Fibroblast of upper back skin (primary cell): ENCODE measurements at places on chromosomes 12 and 14.

DNA sequence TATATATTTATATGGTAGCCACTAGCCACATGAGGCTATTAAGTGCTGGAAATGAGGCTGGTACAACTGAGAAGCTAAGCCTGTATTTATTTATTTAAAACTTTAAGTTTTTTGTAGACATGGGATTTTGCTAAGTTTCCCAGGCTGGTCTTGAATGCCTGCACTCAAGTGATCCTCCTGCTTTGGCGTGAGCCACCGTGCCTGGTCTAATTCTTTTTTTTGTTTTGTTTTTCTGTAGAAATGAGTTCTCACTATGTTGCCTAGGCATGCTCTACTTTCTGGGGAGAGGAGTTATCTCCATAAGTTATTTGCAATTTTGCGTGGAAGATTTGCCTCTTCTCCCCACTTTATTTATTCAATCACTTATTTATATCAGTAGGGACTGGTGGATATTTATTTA, 4.8 kb upstream of the SNRNP35 start:
- DNase-seq, result no peak

DNA sequence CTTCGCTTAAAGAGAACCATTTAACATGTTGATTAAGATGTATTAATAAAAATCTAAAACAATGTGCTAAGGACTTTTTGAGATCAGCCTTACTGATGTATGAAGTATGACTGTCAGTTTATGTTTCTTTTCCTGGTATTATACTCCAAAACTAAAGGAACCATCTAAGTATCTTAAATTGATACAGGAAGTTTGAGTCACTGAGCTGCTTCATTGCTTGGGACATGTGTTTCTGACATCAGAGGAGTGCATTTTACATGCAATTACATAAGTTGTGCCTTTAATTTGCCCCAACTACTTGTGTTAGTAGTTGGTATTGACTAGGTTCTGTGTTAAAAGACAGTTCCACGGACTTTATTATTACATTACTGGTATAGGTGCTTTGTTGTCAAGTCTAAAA, 50.9 kb downstream of the PROX2 start:
- DNase-seq, result peak; percentile 70

DNA sequence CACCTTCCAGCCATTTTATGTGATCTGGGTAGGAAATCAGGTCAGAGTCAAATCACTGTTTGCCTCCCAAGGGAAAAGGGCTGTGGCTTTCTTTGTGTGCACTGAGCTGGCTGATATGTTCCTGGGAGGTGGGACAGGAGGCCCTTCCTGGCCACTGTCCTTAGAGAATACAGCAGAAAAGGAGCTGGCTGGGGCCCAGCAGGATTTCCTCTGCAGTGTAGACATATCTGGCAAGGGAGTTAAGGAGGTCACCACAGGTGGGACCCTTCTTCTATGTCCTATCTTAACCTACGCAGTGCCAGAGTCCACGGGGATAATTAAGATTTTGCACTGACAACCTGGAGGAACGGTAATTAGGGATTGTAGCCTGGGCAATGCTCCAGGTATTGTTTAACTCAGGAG, 145.3 kb downstream of the NTF3 start:
- DNase-seq, result no peak

DNA sequence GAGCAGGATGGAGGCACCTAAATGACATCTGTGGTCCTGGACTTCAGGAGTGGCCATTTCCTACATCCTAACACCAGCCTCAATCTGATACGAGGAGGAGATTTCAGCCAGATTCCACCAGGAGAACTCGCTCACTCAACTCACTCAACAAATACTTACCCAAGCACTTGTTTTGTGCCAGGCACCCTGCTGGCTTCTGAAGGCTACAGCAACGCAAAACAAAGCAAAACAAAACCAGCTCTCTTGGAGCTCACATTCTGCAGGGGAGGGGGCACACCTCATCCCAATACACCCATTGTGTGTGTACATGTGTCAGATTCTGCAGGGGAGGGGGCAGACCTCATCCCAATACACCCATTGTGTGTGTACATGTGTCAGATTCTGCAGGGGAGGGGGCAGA, 144.8 kb downstream of the PIWIL1 start:
- no peak for DNase-seq

DNA sequence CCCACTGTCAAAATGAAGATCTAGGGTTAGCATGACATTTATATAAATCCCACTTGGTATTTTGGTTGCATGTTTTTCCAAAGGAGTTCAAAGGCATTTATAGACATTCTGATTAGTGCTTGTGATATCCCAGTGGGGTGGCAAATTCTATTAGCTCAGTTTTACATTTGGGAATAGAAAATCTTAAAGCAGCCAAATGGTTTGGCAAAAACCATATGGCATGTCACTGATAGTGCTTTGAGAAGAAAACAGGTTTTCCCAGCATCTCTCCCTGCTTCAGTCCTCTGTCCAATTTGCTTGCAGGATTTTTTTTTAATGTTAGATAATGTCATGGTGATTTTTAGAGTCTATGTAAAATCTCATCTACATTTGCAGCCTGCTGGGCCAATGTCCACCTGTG, 225.1 kb upstream of the DIO3 start:
- no peak for DNase-seq

GRCh38 chr14:105314287-105315200, at the start of gene PACS2:
TSS of gene PACS2 (plus strand) at chr14:105314748. CDS start at chr14:105314919, 171 bp downstream.
- DNase-seq, result peak; percentile 84

GRCh38 chr12:14619741-14620501, 52.2 kb upstream of the PLBD1 start:
- no peak for DNase-seq

- no peak for DNase-seq
Observed at GRCh38 chr14:77645520-77646230, 29.2 kb upstream of the SPTLC2 start.

GRCh38 chr14:22807432-22808087, 7.7 kb downstream of the SLC7A7 start:
- no peak for DNase-seq

GRCh38 chr12:50057000-50057841, at the start of gene ASIC1:
TSS of gene ASIC1 (plus strand) at chr12:50057596. CDS start at chr12:50058767, 1,171 bp downstream.
- DNase-seq, result peak; percentile 60

DNA sequence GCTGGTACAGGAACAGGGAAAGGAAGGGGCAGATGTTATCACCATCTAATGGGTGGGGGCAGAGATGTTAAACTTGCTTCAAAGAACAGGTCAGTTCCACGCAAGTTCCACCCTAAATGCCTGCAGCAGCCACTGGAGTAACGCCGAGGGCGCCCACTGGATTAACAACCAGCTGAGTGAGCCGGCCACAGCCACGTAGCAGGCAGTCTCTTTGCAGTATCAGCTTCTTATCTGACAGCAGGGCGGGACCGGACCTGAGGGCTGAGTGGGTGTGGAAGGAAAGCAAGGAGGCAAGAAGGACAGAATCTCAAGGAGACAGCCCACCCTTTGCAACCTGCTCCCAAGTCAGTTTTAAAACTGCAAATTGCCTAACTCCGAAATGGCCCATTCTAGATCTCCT, 38.4 kb upstream of the FOXN3 start:
- DNase-seq, result no peak

DNA sequence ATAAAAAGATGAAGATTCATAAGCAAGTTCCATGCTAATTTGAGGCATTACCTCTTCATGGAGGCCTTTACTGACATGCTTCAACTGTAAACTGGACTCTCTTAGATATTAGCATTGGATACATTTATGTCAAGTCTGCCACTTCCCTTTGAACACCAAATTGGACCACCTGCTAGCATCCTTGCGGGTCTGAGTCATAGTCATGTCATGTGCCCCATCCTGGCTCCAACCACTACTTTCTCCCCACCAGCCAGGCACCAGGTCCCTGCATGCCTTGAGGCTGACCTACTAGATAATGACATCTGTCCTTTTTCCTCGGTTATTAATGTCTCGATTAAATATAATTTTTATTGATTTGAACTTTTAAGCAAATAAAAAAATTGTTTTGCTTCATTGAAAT, 32.9 kb upstream of the EEA1 start:
- peak; percentile 18 for DNase-seq

GRCh38 chr14:101200008-101200649, 296.6 kb upstream of the RTL1 start:
- no peak for DNase-seq

DNA sequence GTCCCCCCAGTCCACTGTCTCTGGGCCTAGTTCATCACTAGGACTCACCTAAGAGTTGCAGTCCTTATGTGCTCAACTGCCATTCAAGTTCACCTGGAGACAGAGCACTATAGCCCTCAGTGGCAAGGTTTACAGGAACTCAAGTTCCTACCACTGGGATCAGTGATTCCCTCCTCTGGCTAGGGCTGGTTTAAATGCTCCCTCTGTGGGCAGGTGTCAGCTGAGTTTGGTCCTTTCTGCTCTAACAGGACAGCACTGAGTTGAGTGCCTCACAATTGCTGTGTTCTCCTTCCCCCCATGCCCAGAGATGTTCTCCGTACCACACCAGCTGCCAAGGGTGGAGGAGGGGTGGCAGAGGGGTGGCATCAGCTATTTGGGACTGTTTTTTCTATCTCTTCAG, 20.8 kb upstream of the SAV1 start:
- no peak for DNase-seq

DNA sequence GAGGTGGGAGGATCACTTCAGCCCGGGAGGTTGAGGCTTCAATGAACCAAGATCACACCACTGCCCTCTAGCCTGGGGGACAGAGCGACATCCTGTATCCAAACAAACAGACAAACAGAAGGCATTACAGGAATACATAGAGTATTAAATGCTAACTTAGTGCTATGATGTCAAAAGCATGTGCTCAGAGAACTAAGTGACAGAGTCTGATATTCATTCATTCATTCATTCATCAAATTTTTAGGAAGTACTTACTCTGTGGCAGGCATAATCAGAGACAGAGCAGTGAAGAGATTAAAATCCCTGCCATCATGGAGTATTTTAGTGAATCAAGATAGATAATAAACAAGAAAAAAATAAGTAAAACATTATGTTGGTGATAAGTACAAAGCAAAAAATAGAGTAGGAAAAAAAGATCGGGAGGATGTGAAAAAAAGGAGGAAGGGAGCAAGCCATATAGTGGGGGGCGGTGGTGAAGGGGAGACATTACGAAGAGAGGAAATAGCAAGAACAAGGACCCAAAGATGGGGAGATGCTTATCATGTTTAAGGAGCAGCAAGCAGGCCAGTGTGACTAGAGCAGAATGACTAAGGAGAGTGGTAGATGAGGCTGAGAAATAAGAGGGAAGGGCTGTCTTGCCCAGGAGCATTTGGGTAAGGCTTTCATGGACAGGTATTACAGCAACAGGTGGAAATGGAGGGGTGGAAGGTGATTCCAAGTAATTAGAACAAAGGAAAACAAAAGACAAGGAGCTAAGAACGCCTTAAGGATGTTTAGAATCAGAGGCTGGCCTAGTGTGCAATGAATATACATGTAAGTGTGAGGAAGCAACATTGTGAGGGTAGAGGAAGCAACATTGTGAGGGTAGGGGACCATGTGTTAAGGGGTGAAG, 2.8 kb downstream of the MAP4K5 start:
- no peak for DNase-seq
